ENCODE measurements at places on chromosomes 12 and 14. TPM values are rescaled to one million over a fixed set of nuclear protein-coding genes. Genes with fewer than 3 reads are reported as not detected.

The PZP gene
- polyA plus RNA-seq: 0.29 TPM

The TAS2R13 gene
- polyA plus RNA-seq: not detected

- no peak overlapping the region for H3K27ac ChIP-seq
- no peaks in the 10 kb centered on the region for H3K27me3 ChIP-seq
These were observed 16.9 kb upstream of the AICDA start for GRCh38 chr12:8629486-8630033.

DNA sequence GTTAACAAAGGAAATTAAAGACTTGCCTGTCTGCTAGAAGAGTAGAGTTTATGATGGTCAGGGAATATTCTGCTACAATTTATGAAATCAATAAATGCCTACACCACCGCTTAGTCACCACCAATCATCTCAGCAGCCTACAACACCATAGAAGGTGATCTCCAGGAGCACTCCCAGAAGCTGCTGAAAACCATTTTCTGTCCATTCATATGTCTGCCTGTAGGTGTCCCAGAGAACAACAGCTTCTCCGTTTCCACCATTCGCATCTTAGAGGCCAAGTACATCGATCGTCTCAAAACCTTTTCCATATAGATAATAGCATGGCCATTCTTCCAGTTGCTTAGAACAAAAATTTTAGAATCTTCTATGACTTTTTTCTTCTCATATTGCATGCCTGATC lies 303.4 kb downstream of the KCNC2 start:
- no peaks in the 10 kb centered on the region for H3K27me3 ChIP-seq
- no peak for DNase-seq
- H3K4me1 ChIP-seq: no peaks in the 10 kb centered on the region
- no peaks in the 10 kb centered on the region for H3K36me3 ChIP-seq
- H3K4me3 ChIP-seq: no peak overlapping the region

GRCh38 chr12:67573566-67573965 lies 75.0 kb upstream of the DYRK2 start:
- H3K36me3 ChIP-seq: no peaks in the 10 kb centered on the region
- peaks cover 25% of the 10 kb centered on the region for H3K4me1 ChIP-seq
- H3K4me3 ChIP-seq: no peak overlapping the region
- DNase-seq: no peak
